ENCODE measurements at places on chromosomes 4 and X.
A peak's percentile ranks its signal among the peaks of the same experiment; 100 is the strongest.

GRCh38 chr4:140497747-140498636, at the start of gene MGAT4D:
Gene MGAT4D, minus strand, starts transcription at chr4:140498293. Its CDS starts 71 bp downstream, at chr4:140498222.
- no peak for DNase-seq

DNA sequence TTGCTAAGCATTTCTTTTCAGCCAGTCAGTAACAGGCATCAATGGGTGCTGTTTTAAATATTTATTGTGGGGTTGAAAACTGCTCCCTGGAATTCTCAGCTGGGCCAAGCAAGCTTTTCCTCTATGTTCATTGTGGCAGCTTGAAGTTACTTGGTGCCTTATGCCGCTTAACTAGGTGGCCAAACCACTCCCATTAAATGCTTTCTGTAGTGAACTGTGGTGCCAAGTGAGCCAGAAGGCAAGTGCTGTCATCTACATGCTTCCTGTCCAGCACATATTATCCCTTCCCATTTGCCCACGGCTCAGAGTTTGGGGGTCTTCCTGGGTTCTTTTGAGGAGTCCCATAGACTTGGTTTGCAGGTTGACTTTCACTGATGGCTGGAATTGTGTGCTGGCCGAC, 64.8 kb downstream of the TAB3 start:
- peak; percentile 22 for DNase-seq

DNA sequence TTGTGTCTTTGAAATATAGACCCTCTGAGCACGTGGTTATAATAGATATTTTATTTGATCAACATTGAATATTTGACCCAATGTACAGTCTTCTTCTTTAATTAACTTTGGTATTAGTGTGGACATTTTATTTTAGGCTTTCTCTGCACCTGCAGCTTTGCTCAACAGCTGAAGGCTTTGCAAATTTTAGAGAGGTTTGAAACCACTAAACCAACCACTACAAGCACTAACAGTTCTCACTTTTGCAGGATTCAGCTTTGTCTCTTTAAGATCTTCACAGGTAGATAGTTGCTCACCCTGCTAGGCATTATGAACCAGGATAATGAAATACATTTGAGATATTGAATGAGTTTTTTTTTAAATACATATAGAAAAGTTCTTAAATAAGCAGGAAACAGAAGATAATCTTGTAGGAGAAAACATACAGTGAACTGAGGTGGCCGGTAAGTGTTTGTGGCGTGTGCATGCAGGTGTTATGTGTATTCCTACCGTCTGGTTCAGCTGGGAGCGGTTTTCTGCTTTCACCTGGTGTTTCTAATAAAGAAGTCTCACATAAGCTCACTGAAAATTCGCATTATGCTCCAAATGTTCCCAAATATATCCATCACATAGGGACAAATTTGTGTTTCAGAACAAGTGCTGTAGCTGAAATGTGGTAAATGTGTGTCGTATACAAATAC, 1508.3 kb upstream of the TENM3 start:
- no peak for DNase-seq

DNA sequence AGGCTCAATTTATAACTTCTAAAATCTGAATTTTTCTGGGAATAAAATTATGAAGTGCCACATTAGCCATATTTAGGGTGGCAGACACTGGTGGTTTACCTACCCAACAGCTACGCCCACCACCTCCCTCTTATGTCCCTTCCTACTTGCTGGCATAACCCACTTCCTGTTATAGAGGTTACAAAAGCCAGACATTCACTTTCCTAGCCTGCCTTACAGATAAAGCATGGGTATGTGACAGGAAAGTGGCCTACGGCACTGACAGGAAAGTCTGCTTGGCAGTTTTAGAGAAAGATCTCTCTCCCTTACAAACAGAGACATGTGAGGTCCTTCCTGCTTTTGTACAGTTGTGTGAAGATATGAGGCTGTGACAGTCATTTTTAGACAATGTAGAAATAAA, 12.4 kb downstream of the DDX53 start:
- no peak for DNase-seq

GRCh38 chrX:12789976-12790375, 1.2 kb upstream of the PRPS2 start:
- DNase-seq = no peak

DNA sequence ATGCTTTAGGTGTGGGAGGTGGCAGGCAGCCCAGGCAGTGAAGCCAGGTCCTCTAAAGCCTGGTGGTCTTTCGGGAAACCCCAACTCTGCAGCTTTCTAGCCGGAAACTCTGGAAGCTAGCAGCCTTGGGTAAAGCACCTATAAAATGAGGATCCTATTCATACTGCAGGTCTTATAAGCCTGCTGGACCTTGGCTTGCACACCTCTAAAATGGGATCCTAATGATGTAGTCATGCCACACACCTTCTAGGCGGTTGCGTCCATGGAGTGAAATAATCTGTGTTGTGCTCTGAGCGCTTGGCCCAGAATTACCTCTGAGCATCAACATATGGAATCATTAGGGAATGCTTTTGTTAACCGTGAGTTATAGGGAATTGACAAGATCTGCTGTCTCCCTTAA, 36.0 kb upstream of the STS start:
- no peak for DNase-seq

GRCh38 chr4:28469387-28469786, 1608.7 kb downstream of the STIM2 start:
- DNase-seq = no peak

GRCh38 chr4:72909461-72909860, 160.1 kb downstream of the COX18 start:
- DNase-seq = no peak

DNA sequence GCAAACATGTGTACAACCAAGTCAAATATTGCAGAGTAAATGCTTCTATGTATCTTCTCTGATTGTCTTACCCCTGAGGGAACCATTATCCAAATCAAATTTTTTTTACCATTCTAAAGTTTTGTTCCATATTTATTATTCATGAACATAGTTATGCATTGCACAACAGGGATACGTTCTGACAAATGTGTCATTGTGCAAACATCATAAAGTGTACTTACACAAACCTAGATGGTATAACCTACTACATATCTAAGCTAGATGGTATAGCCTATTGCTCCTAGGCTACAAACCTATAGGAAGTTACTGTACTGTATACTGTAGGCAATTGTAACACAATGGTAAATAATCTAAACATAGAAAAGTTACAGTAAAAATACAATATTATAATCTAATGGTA, 23.4 kb downstream of the BEX3 start:
- no peak for DNase-seq

Measured in NCI-H446 treated with DMSO at 0.1 percent for 48 hours (cell line).